Occipital lobe (tissue), 3 donors: ENCODE measurements at places on chromosomes 3 and 15. TPM values are rescaled to one million over a fixed set of nuclear protein-coding genes. Genes with fewer than 3 reads are reported as not detected.

Gene CALML4
- 2.2 TPM for total RNA-seq

DNA sequence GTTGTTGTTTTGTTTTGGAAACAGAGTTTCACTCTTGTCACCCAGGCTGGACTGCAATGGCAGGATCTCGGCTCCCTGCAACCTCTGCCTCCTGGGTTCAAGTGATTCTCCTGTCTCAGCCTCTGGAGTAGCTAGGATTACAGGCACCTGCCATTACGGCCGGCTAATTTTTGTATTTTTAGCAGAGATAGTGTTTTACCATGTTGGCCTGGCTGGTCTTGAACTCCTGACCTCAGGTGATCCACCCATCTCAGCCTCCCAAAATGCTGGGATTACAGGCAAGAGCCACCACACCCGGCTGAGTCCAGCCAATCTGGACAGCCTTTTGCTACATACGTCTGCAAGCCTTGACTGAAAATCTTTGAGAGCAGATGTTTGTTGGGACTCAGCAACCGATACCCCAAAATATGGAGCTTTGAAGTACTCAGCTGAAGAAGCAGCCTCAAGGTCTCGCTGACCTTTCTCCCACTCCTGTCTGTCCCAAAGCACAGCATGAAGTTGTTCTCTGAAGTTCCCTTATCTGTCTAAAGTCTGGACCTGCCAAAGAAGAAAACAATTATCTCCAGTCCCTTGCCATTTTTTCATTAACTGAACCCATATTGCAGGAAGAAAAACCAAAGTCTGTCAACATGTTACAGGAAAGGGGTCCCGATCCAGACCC lies 9.6 kb upstream of the NUP210 start:
- no peak for DNase-seq

- DNase-seq = no peak
Measured at GRCh38 chr15:36778531-36778930, 199.1 kb downstream of the CDIN1 start.

GRCh38 chr3:139555249-139555648 lies 15.7 kb upstream of the RBP1 start:
- no peak for DNase-seq

DNA sequence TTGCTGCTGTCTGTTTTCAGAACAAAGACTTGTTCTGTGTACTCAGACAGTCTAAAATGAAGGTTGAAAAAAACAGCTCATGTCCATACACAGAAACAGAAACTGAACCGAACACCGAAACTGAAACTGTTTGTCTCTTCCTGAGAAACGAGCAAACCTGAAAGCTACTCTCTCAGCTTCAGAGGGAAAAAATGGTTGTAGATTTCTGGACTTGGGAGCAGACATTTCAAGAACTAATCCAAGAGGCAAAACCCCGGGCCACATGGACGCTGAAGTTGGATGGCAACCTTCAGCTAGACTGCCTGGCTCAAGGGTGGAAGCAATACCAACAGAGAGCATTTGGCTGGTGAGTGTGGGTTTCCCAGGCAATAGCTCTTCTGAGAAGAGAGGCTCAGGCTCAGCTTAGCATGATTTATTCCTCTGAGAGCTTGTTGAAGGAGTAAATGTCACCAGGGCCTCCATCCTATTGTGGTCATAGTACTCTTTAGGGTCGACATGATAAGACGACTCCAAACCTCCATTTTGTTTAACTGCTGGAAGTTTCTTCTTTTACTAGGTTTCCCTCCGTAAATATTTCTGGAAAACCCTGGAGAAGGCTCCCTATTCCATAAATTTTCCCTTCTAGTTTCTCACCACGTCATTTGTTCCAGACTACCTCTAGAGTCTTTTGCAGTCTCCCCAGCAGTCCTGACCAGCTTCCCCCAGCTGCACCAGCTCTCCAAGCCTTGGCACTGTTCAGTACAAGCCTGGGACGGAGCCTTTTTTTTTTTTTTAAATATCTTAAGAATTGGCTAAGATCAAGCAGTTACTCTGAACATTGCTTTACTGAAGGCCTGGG lies at the start of gene RTP4:
Gene RTP4 (plus strand): TSS at position 135 of the 838 bp plus-strand sequence. CDS start 57 bp downstream, at position 192.
- peak; percentile 4 for DNase-seq

GRCh38 chr3:26731843-26732242 lies 109.3 kb downstream of the LRRC3B start:
- DNase-seq = no peak

DNA sequence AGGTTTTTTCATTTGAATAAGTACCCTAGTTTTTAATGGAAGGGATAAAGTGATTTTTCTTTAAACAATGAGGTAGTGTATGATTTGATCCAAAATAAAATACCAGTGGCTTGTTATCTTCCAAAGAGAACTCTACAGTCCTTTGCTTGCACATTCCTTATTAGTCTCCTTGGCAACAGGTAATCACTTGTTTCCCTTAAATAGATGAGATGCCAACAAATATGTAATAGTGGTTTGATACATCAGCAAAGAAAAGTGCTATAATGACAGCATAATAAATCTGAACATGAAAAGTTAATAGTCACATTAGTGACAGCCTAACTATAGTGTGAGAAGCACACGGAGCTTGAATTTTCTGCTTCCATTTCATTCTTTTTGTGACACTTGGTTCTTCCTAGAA lies 360.2 kb downstream of the ZNF385D start:
- DNase-seq = no peak

DNA sequence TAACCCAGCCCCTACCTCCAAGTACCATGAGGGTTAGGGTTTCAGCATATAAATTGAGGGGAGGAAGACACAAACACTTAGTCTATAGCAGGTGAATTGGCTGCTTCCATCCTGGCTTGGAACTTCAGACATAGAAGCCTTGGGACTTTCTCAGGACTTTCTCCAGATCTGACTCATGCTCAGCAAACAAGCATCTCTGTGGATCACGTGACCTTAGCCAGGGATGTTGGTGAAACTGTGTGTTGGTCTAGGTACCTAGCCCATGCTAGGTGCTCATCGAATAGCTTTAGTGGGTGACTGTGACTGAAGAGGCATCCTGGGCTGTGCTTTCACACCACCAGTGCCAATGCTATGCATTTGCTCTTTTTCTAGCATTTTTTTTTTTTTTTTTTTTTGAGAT lies 58.9 kb downstream of the CD47 start:
- DNase-seq = no peak

DNA sequence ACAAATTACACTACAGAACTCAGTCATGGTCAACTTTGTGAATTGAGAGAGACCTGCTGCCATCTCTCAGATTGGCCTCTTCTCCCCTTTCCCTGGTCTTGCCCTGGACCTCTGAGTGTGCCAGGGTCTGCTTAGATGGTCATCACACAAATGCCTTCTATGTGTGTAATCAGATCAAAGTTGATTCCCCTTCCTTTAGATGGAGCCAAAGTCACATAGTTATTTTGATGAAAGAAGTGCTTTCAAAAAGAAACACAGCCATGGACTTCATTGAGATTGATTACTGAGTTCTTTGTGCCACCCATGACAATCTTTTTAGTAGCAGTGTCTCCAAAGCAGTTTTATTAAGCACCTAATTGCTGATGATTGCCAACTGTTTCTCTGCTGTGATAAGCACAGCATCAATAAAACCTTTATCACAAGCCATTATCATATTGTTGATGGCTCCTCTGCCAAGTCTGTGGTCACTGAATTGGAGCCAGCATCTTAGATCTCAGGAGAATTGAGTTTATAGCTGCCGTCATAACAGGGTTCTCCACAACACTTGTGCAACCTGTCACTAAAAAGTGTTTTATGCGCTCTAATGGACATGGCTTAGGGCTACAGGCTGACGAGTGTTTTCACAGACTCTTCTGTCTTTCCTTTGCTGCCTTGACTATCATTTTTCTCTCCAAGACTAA lies 149.7 kb upstream of the NUDT16 start:
- DNase-seq = no peak

DNA sequence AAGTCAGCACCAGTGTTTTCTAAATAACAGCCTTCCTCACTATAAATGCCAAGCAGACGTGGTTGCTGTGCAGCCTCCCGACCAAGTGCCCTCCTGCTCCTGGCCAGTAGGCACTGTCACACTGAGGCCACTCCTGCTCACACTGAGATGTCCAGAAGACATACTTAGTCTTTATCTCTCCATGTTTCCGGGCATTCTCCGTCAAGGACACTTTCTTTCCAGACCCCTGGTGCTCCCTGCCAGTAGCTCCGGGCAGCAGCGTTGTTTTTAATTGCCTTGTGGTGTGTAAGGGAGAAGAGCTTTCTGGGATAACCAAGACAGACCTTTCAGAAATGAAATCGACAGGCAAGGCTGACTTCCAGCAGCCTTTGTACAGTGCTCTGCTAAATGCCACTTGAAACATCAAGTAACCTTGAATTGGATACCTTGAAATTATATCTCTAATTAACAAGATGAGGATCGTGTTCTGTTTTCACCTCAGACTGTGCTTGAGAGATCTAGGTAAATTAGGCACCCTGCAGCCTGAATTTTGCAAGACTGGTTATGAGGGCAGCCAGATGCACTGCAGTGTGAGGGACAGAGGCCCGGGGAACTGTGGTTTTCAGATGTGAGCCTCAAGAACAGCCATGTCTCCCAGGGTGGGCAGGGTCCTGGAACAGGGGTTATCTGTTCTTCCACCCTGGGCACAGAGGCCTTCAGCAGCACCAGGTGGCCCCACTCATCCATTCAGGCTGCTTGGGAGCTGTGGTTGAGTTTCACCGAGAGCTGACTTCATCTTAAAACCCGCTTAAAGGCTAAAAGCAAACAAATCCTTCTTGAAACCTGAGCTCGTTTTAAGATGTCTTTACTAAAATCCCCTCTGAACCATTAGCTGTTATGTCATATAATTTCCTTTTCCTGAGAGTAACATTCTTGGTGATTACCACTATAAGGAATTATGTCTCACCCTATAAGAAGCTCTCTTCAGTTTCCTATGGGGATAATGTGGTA lies 105.5 kb upstream of the IL12A start:
- DNase-seq = no peak

GRCh38 chr15:100926258-100926657 lies 7.1 kb downstream of the LRRK1 start:
- DNase-seq = no peak

DNA sequence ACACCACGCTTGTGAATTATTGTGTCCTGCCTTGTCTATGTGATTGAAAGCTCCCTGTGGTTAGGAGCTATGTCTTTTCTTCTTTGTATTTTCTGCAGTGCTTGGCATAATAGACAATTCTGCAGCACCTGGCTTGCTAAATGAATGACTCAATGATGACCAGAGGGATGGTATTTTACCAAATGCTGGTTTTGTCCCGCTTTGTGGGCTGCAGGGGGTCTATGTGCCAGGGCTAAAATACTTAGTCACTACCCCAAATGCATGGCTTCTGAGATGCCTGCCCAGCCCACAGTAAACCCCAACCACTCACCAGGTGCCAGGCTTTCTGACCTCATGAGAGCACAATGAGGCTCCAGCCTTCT lies 50.9 kb downstream of the BOC start:
- no peak for DNase-seq

DNA sequence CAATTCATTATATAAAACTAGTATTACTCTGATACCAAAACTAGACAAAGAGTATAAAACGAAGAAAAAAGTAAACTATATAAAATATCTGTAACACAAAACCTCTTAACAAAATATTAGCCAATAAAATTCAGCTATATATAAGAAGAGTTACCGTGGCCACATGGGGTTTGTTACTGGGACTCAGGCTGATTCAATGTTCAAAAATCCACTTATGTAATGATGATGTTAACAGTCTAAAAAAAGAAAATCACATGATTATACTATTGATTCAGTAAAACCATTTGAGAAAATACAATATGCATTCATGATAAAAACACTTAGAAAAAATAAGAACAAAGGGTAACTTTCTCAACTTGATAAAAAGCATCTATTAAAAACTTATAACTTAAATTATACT lies 18.3 kb downstream of the P2RY1 start:
- DNase-seq = no peak

DNA sequence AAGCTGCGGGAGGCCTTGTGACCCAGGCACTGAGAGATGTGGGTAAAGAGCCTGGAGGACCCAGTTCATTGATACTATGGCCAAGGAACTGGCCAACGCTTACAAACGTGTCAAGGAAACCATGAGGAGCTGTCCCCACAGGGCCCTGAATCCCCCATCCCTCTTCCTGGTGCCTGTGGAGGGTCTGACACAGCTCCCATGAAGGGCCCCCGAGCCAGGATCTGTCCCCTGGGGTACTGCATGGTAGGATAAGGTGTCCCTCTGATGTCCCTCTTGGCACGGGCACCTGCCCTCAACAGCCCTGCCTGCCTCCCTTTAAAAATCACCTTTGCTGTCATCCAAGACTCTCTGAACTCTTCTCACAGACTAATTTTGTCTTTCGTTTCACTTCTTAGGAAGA lies 122.4 kb downstream of the ADCY5 start:
- no peak for DNase-seq

- peak; percentile 15 for DNase-seq
Measured at GRCh38 chr15:41928637-41929620, 35.1 kb upstream of the SPTBN5 start.

GRCh38 chr3:52432225-52432624 lies 12.7 kb downstream of the SEMA3G start:
- DNase-seq = no peak
